CD4-positive, CD25-positive, alpha-beta regulatory T cell (primary cell): ENCODE measurements at places on chromosomes 4 and X.

DNA sequence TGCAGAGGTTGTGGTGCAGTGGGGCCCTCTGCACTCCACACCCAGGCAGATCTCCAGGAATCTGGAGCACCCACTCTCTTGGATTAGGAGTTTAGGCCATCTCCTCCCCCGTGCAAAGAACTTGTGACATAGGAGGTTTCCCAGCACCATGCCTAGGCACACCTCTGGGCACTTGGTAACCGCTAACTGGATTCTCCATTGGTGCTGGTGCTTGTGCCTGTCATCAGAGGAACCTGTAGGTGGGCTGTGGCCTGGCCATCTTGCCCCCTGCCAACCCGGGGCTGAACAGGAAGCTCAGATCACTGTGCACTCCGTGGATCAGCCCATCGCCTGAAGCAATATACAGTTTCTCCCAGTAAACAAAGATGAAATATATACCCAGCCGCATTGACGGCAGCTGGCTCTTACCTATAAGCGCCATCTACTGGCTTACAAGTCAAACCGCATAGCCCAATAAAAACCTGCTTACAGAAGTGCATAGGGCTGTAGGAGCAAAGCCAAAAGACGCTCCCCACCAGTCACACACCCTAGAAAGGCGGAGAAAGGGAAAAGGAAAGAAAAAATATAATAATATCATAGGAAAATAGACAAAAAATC is 19.1 kb upstream of the TEX13B start:
- peak; percentile 58 for DNase-seq

GRCh38 chrX:10358958-10359357 is 202.2 kb downstream of the CLCN4 start:
- no peak for DNase-seq

DNA sequence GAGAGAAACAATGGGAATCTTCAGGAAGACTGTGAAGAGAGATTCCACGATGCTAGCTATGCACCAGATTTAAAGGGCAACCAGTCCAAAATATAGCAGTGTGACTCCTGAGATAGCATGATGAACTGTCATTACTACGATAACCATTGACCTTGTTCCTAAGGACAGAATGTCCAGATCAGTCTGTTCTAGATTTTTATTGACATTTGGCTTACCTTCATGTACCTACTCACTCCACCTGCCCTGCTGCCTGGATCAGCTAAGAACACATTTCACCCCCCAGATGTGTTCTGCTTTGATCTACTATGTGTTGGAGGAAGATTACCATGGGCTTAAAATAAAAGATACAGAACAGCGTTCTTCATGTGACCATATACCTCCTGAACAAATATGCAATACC is 50.1 kb downstream of the ELF2 start:
- DNase-seq, result no peak

DNA sequence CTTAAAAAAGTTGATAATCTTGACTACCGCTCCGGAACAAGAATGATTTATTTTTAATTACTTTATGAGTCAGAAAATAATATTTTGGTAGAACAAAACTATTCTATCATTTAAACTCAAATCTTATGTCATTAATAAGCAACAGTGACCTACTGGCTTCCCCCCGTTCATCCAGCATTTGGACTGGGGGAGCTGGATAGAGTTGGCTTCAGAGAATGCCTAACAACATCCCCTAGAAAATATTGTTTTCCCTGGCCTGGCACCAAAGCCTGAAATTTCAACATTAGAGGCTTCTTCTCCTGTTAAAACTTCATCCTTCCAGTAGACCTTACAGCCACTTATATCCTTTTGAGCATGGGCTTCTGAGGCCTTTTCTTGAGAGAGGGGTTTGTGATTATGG is 55.7 kb upstream of the PDLIM3 start:
- no peak for DNase-seq

DNA sequence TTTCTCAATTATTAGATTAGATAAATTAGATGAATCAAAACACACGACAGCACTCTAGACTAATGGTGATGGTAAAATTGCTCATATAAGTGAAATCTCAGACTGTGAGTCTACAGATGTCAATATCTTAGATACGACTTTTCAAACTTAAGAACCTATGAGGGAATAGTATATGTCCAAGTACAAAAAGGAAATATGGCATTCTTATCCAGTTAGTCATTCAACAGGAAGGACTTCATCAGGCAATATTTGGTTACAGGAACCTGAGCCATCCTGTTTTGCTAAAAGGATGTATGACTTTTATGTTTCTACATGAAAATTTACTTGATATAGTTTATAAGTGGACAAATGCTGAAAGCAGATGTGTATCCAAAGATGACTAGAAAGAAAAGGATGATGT is 107.0 kb downstream of the CT47B1 start:
- no peak for DNase-seq

DNA sequence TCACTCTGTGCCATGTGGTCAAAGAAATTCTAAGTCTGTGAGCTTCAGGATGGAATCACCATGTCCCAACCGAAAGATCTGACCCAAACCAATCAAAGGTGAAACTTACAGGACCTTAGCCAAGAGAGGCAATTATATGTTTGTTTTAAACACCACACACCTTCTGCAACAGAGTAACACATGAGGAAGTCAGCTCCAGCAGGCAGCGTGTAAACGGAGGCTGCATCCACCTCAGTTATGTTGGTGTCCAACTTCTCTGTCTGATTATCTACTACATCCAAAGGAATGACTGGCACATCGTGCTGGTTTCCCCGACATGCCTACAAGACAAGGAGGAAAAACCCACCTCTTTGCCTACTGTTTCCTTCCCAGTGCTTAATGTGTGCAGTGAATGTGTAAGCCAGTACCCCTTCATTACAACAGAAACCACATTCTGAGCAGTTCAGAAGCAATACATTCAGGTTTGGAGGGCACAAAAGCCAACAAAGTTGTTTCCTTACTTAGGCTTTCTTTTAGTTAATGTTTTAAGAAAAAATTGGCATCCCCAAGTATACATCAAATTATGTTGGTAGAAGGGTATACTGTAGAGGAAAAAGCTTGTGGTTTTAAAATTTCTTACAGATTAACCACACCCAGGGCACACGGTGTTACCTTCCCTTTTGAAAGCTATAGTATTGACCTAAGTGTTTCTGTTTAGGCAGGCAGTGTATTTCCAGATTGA is 12.4 kb downstream of the CASP6 start:
- peak; percentile 44 for DNase-seq

DNA sequence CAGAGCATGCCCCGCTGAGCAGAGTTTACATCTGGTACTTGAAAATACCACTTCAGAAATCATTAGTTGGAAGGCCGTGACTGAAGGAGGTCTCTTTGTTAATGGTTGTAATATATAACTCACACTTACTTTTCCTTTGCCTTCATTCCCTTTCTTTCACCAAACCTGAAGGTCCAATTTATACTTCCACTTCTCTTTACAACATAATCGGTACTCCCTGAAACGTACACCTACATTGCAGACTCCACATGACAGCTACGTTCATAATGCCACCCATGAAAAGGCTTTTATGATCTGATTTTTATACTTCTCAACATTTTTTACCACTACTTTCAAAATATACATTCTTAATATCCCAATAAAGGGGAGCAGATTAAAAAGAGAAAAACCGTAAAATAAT is 298.7 kb downstream of the C4orf33 start:
- DNase-seq, result no peak

- DNase-seq, result peak; percentile 69
Measured at GRCh38 chrX:69165087-69165651, at the start of gene PJA1. Gene PJA1 (minus strand): TSS chrX:69165453. CDS start chrX:69163073, 2,380 bp downstream.

DNA sequence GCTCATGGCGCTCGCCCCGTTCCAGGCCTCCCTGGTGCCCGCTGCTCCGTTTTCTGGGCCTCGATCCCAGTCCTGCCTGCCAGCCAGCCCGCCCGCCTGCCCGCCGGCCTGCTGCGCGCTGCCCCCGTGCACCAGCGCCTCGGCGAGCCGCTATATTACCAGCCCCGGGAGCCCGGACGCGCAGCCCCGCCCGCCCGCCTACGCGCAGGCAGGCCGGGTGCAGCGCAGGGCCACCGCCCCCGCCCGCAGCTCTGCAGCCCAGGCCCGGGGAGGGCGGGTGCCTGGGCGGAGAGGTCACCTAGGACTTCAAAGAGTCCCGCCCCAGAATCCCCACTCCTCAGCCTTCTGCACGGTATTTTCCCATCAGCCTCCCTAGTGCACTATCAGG is at the start of gene MAOB:
Gene MAOB, minus strand, starts transcription at position 157 of the 388 bp plus-strand sequence. Its CDS starts 151 bp downstream, at position 6.
- peak; percentile 5 for DNase-seq

GRCh38 chr4:57342411-57342810 is 232.2 kb upstream of the IGFBP7 start:
- DNase-seq, result no peak

DNA sequence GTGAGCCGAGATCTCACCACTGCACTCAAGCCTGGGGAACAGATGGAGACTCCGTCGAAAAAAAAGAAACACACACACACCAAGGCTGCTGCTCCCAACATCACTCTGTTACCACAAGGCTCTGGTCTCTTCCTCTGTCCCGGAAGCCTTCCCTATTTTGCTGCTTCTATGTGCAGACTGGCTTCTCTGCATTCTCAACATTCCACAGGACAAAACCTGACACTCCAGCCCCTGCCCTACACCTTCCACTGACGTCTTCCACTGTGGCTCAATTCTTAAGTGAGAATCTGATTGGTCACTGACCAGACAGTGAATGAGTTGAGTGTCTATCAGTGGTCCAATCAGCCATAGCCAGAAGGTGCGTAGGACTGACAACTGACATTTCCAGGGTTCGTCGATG is 5.9 kb downstream of the ODAPH start:
- no peak for DNase-seq
